ENCODE measurements at places on chromosomes 12 and 14.

- no peak for DNase-seq
Observed at GRCh38 chr14:42316693-42317092, 710.0 kb downstream of the LRFN5 start.

- DNase-seq = no peak
Observed at GRCh38 chr14:97025722-97026121, 228.5 kb downstream of the VRK1 start.

GRCh38 chr14:75454963-75455546 is 27.2 kb downstream of the JDP2 start:
- DNase-seq = no peak

- no peak for DNase-seq
Observed at GRCh38 chr12:43551279-43551970, 578 bp downstream of the ADAMTS20 start.

DNA sequence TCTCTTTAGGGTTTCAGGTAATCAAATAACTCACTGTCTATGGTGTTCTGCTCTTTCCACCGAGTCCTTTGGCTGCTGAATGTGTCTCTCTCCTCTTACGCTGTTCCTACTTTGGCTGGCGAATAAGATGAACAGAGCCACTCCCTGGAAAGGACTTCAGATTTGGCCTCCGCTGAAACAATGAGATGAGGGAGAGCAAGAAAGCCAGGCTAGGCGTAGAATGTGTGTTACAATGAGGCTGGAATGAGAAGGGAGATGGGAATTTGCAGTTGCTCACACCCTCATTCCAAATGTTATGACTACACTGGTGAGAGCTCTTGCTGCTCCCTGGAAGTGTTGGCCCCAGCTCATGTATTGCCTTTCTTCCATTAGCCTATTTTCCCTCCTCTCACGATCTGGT is at the start of gene MFAP5:
MFAP5 (minus strand) TSS at position 234 of the 400 bp plus-strand sequence. CDS start 722 bp downstream, outside the sequence.
- DNase-seq = no peak

DNA sequence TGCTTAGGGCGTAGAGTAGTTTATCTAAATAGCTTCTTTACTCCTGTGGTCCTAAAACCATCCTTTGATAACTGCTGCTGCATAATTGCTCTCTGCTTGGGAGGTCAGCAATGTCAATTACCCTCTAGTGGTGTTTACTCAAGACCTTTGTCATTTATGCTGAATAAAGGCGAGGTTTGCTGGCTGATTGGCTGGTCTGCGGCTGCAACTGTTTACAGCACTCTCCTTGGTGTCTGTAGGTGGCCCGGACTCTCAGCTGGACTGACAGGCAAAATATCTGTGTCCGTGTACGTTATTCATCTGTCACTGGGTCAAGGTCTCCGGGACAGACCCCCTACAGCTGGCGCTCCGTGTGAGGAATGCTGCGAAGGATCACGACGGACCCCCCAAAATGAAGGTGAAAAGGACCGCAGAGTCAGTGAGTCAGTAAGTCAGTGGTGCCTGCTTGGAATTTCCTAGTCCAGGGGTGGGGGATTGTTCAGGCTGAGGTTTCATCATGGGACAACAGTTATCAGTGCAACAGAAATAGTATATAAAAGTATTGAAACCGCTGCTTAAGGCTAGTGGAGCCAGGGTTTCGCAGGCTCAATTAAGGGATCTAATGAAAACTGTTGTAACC is 253.3 kb upstream of the DIO2 start:
- DNase-seq = no peak

DNA sequence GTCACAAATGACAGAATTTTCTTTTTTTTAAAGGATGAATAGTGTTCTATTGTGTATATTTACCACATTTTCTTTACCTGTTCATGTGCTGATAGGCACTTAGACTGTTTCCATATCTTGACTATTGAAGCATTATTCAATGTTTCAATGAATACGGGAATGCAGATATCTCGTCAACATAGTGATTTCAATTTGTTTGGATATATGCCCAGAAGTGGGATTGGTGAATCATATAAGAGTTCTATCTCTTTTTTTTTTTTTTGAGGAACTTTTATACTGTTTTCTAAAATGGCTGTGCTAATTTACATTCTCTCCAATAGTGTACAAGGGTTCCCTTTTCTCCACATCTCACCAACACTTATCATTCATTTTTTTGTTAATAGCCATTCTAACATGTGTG is 97.9 kb upstream of the FAR2 start:
- no peak for DNase-seq

DNA sequence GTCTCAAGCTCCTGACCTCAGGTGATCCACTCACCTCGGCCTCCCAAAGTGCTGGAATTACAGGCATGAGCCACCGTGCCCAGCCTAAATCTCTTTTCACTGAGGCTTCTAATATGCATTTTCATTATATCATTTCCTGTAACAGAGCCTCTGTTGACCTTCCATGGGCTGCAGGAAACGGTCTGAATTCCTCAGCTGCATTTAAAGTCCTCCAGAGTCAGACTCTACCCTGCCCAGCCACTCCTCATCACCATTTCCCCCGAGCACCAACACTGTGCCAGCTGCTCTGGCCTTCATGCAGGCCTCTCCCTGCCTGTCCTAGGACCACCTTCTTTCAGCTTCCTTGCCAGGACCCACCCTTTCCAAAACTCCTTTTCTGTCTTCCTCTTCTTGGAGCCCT is 9.8 kb upstream of the NFKBIA start:
- no peak for DNase-seq

GRCh38 chr12:70052931-70053497 is 190.2 kb upstream of the CNOT2 start:
- no peak for DNase-seq

DNA sequence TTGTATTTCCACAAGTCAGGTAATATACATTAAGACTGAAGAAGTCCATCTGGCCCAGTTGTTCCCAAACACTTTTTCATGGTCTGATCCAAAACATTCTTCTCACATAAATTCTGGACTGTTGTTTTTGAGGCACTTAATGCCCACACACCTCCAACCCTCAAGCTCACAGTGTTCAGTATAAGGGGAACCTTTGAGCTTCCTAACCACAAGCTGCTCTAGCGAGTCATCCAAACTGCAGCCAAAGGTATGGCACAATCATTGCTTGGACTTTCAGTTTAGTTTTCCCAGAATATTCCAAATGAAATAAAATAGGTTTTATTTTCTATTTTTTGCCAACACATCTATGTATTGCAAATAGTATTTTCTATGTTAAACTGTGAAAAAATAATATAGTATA is 103.0 kb downstream of the PUS7L start:
- no peak for DNase-seq
